ENCODE measurements at places on chromosomes 4 and X.

DNA sequence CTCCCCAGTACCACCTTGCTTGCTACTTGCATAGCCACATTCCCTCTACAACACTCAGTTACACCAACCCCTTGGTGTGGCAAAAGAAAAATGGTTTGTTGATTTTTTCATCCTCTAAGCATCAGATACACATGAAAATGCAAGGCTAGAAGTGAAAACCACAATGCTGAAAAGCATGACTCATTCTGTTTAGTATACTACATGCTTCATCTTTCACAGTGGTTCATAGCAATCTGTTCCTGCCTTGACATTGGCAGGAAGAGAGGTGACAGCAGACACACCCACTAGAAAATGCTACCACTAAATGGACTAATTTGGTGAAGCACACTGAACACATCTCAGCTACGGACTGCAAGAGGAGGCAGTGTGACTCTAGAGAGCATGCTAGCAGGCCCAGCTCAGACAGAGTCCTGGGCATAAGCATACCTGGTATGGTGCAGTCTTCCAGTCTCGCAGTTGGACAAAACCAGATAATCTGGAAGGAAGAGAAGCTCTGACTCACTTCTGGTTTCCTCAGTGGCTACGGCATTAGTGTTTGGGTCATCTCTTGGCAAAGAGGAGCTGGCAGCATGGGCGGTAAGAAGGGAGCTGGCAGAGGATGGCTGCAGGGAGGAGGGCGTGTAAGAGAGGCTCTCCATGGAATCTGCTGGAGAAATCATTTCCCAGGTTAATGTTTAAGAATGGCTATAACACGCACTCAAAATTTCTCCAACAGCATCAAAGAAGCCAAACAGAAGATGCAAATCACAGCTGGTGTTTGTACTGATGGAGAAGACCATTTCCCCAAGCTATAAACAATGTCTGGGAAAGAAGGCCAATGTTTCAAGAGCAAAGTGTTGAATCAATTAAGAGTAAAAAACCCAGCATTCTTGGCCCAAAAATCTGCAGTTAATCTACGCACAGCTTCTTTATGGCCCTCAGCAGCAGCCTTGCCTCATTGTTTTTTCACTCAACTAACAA, 37.8 kb downstream of the GAB3 start:
- peak; percentile 72 for DNase-seq

DNA sequence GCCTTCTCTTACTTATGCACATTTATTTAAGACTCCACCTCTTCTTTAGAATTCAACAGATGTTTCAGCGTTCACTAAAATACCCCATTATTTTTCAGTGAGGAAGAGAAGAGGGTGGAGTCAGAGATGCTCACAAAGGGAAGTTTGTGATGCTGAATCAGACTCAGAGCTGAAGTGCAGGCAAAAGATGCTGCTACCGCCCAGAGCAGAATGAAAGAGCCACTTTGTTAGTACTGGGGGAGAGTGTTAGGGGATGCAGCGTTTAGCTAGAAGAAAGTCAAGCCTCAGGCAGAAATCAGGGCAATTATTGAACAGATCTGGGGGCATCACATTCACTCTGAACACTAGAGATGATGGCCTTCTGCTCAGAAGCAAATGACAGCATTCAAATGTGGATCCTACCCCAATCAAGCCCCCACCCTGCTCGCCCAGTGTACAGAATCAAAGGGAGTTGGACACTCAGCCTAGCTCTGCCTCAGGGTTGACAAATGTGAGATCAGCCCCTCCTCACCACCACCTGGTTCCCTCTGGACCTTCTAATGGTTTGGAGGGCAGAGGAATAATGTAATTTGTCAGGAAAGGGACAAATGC, 138.3 kb downstream of the UNC5C start:
- DNase-seq = no peak

DNA sequence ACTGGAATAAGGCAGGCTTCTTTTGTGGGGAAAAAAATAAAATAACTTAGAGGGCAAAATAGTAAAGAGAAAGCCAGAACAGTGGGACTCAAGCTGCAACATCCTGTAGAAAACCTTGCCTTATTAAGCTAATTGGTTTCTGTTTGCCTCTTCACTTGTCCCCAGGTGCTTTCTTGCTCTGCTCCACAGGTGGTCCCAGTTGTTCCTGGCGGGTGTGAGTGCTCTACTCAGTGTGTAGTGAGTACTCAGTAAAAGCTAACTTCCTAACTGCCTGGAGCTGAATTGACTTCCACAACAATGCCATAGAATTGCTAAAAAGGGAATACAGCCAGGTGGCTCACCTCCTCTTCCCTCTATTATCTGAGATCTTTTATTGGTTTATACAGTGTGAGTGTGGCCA, 930.2 kb downstream of the C4orf33 start:
- DNase-seq = no peak

GRCh38 chrX:16444353-16444752, 205.6 kb upstream of the S100G start:
- DNase-seq = no peak

DNA sequence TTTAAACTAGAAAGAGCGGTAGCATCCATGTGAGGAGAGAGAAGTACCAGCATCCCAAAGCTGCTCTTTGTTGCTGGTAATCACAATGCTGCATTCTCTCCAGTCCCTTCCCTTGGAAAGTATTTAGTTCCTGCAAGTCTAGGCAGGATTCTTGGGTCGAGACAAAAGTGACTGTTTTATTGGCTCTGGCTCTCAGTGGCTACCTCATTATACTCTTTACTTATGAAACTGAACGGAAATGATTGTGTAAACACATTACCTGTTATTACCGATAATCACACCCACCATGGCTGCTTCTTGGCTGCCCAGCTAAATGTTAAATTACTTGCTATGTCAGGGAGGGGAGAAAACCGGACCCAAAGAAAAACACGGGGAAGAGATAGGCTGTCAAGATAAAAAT, 26.2 kb downstream of the ATXN3L start:
- DNase-seq = no peak
